SHP77 (cell line): ENCODE measurements at places on chromosomes 1 and 21.
A peak's percentile ranks its signal among the peaks of the same experiment; 100 is the strongest.

GRCh38 chr21:45885597-45885929 lies 96.0 kb upstream of the COL6A1 start:
- no peak for DNase-seq

- no peak for DNase-seq
These were observed 16.1 kb upstream of the SLAMF1 start for GRCh38 chr1:160662910-160663309.

DNA sequence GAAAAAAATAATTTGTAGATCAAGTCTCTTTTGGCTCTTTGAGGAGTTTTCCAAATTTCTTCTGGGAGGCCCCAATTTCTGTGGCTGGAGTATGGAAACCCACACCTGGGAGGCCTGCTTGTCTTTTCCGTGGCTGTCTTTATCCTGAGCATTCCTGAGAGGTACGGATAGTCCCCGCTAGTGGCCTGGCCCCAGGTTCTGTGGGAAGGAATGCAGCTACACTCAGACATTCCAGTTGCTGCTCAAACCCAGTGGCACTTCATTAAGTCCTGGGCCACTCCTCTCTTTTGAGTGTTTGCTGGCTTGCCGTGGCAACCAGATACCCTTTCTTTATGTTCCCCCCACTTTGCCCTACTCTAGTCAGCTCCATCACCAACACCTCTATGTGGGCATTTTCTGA lies 310.4 kb downstream of the ASTN1 start:
- no peak for DNase-seq

DNA sequence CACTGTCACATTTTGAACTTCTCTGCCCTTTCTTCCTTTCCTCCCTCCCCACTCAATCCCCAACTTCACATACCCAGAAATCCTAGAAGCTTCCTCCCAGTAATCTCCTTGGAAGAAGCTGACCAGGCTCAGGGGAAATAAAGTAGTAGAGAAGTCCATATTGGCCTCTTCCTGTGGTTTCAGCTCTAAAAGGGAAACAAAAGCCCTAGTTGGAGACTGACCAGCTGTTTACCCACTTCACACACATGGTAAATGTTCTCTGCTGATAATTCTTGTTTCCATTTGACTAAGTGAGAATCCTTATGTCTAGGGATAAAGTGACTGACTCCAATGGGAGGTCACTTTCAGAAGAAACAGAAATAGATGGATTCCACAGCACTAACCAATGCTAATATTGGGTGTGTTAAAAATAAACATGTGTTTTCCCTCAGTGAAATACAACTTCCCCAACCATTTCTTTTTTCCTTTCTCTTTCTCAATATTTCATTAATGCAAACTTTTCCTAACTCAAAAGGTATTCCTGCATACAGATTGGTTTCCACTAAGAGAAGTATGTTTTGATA lies 178.9 kb upstream of the DPT start:
- no peak for DNase-seq

DNA sequence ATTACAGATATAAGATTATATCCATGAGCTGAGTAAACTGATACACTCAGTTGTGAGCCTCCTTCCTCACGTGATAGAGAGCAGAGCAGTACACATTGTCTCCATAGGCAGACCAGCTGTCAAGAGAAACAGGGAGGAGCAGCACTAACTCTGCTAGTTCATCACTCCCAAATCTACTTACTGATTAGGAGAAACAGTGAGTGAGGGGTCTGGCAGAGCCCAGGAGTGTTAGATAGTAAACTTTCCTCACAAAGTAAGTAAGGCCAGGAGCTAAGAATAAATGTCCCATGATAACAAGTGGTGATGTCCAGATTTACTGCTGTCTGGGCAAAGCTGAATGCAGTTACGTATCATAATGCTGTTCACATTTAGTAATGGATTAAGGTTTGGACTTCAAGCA lies 168.6 kb upstream of the KCNK2 start:
- no peak for DNase-seq

GRCh38 chr1:229557913-229558414 lies 543 bp downstream of the ABCB10 start:
- peak; percentile 35 for DNase-seq

DNA sequence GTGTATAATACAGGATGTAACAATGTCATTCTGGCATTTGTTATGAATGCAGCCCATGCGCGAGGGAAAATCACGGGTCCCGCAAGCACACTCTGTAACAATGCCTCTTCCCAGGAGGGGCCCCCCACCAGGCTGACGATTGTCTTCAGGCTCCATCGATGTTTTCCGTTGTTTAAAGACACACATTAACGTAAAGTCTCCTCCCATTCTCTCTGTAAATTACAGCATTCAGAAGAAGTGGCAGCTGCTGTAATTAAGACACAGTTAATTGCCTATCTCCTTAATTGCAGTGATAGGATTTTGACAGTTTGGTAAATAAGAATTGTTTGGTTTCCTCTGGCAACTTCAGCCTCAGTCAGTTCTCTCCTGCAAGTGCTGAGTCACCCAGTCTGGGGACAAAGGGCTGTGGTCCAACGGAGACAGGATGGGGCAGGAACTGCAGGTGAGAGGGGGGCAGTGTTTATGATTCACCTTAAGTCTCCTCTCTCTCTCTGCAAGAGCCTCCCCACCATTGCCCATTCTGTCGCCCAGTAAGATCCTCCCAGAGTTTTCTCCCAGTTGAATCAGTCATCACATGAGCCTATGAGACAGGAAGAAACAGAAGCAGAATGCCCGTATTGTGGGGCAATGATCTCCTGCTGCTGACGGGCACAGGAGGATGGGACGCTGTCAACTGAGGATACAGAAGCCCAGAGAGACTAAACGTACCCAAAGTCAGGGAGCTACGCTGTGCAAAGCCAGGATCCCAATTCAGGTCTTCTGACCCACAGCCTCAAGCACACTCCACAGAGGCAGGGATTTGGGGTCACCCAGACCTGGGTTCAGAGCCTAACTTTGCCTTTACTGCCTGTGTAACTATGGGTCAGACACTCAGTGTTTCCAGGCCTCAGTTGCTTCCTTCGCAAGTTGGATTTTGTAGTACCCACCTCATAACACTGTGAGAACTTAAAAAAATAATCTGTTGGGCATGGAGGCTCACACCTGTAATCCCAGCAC lies 110.0 kb downstream of the ADSS2 start:
- peak; percentile 62 for DNase-seq

GRCh38 chr1:248189026-248189425 lies 8.0 kb upstream of the OR2M3 start:
- no peak for DNase-seq

- no peak for DNase-seq
These were observed 4.8 kb downstream of the GNG4 start for GRCh38 chr1:235644693-235645305.

GRCh38 chr1:30327370-30328099 lies 395.9 kb downstream of the MATN1 start:
- DNase-seq = no peak

- DNase-seq = no peak
These were observed 59.6 kb downstream of the PLA2G4A start for GRCh38 chr1:186888367-186888766.

DNA sequence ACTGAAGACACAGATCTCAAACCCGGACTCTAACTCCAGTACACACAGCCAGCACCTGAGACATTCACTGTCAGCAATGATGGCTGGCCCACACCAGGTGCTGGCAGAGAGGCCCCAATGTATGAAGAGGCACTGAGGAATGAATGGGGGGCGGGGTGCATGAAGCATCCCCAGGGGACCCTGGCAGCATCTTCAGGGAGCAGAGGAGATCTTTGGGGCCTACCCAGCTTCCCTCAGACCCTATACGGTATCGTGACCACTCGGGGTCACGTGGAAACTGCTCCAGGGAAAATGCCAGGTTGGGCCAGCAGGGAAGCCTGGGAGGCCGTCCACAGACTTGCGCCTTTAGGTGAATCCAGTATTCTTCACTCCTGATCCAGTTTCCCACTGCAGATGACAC lies 84.3 kb downstream of the NPHP4 start:
- no peak for DNase-seq

DNA sequence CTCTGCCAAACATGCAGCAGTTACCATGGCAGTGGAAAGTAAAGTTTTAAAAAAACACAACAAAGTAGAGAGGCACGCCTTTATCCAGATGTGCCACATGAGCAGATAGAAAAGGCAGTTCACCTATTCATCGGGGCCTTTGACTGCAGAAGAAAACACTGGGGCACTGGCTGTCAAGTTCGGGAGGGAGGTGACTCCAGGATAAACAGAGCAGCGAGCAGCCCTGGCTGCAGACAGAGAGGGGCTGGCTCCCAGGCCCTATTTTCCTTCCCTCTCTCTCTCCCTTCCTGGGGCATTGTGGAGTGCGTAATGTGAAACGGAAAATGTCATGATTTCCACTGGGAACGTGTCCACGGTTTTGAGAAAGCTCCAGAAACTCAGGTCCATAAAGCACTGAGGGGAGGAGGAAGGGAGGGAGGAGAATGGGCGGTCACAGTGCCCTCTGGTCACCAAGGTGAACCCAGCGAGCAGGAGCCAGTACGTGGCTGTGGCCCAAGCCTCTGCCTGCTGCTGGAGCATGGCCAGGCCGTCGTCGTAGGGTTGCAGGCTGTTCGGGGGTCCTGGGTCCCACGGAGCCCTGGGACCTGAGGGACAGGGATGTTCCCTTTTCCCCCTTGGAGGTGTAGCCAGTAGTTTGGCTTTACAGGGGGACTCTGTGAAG lies 114.7 kb upstream of the IRF2BP2 start:
- peak; percentile 59 for DNase-seq

DNA sequence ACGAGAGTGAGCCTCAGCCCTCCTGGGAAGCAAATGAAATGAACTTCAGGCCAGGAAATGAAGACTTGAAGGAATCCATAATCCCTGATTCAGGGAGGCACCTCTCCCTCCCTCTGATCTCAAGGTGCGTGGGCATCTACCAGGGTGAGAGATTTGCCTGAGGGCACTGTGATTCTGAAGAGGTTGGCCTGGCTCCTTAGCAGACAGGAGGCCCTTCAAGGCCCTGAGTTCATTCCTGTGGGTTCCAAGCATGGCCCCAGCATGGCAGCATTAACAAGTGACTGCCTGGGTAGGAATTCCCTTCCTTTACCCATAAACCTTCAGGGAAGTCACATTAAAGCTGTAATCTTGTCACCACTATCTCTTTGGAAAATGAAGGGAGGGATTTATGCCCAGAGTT lies 29.8 kb upstream of the IFNGR2 start:
- DNase-seq = no peak

DNA sequence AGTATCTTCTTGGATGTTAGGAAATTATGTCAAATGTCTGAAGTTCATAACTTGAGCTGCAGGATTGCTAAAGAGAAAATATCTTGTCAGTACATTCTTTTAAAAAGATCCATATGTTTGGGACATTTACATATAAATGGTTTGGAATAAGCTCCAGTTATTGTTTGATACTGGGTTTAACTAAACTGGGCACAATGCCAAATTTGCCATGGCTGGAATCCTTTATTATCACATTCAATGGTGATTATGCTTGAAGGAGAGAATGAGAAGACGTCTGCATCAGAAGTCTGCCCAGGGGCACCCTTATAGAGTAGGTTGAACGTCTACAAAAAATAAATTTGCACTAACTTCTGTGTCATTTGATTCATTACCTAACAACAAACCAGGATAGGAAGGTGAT lies 652.5 kb downstream of the AMY1C start:
- peak; percentile 45 for DNase-seq

DNA sequence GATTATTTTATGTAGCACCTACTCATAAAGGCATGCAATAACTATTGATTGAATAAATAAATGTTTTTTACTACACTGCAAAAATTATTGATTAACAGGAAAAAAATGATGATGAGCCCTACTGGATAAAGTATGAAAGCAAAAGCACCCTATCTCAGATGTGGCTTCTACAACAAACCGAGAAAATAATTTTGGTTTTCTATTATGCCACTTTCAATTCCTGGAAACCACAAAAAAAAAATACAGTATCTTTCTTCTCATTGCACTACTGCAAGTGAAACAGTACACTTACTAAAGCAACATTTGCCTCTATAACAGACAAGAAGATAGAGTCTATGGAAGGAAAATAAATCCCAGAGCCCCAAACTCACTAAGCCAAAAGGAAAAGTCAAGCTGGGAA lies 1882.4 kb downstream of the NCAM2 start:
- no peak for DNase-seq

GRCh38 chr1:21762022-21762404 lies 20.9 kb downstream of the USP48 start:
- no peak for DNase-seq

DNA sequence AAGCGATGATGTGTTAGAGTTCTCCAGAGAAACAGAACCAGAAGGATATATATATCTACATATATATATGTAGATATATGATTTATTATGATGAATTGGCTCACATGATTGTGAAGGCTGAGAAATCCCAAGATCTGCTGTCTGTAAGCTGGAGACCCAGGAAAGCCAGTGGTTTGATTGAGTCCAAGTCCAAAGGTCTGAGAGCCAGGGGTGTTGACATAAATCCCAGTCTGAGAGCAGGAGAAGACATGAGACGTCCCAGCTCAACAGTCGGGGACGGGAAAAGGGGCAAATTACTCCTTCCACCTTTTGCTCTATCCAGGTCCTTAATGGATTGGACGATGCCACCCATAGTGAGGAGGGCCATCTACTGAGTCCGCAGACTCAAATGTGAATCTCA lies 126.6 kb downstream of the PRDM2 start:
- DNase-seq = no peak

DNA sequence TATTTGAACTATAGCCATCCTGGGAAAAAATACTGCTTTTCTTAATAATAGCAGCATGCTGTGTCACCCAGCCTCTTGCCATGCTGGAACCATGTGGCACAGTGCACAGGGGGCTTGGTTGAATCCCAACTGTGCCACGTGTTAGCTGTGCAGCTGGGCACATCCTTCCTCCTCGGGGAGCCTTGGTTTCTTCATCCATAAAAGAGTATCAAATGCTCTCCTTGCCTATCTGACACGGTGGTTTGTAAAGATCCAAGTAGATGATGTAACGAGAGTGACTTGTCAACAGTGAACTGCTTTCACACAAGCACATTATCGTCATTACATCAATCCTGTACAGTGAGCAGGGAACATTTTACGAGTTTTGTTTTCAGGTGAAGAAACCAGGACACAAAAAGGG lies 24.4 kb downstream of the VASH2 start:
- DNase-seq = no peak

- peak; percentile 12 for DNase-seq
These were observed 101.3 kb downstream of the IER5 start for GRCh38 chr1:181189691-181190363.

DNA sequence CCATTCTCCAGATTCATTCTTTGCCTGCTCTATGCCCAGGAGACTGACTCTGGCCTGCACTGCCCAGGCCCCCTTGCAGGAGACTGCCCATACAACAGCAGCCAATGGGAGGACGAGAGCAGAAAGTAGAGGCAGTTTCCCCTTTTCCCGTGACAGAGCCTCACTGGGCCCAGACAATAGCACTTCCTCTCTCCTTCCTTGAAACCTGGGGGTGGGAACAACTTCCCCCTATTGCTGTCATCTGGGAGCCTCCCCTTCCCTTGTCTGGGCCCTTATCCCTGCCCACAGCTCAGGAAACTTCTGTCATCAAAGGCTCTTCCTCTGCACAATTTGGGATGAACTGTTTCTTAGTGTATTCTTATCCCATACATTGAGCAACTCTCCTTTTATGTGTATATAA lies 60.8 kb upstream of the KCNJ15 start:
- DNase-seq = no peak

DNA sequence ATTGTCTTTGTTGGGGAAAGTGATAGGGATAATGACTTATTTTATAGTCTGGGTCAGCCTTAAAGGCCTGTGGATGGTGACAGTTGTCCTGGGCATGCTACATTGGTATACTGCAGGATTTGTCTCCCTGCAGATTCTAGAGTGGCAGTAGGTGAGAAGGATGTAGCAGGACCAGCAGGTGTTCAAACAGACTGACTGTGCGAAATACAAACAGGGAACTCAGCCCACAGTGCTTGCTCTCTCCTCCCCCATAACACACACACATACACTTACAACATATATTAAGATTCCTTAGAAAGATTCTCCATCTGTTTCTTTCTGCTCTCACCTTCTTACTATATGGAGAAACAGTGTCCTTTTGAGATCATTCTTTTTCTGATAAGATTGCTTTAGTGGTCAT lies 6.9 kb downstream of the PDE4B start:
- peak; percentile 91 for DNase-seq
